CD4-positive, alpha-beta T cell treated with Interleukin-6 at 100 ng/mL for 8 hours (primary cell): ENCODE measurements at places on chromosomes 11 and 22.

DNA sequence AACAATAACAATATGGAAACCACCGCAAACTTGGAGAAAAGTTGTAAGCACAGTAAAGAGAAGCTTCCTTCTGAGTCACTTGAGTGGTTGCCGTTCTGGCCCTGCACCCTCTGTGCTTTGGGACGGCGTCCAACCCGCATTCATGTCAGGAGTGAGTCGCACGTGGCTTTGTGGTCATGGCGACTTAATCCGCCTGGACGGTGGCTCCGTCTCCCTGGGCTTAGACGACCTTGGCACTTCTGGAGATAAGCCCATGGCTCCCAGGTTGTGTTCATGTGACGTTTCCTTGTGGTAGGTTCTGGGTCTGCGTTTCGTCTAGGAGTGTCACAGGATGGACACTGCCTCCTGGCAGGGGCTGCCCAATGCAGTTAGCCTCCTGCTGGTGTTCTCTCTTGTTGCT is 40.5 kb downstream of the TPCN2 start:
- DNase-seq: no peak

DNA sequence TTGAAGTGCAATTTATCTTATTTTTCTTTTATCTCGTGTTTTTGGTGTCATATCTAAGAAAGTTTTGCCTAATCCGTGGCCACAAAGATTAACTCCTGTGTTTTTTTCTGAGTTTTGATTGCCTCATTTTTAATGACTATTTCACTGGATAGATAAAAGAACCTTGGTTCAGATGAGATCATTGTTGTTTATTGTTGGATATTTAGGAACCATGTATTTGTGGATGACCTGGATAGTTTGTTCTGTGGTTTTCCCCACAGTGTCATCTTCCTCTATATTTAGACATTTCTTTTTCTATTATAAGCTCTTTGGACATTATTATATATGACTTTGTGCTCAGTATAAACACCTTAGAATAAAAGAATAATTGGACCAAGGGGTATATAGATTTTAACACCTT is 37.2 kb downstream of the PPP6R3 start:
- DNase-seq: no peak

- DNase-seq: no peak
Measured at GRCh38 chr11:6427516-6427915, 8.6 kb upstream of the APBB1 start.

GRCh38 chr11:70139785-70140410 is 61.8 kb downstream of the ANO1 start:
- no peak for DNase-seq

DNA sequence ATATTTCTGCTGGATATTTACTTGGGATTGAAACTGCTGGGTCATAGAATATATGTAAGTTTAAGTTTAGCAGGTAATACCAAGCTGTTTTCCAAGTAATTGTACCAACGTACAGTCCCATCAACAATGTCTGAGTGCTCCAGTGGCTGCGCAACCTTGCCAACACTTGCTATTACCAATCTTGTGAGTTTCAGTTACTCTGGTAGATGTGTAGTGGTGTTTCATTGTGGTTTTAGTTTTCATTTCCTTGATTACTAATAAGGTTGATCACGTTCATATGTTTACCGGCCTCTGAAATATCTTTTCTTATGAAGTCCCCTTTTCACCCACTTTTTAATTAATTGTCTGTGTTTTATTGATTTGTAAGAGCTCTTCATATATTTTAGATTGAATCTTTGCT is 370.6 kb upstream of the CADM1 start:
- DNase-seq: no peak

DNA sequence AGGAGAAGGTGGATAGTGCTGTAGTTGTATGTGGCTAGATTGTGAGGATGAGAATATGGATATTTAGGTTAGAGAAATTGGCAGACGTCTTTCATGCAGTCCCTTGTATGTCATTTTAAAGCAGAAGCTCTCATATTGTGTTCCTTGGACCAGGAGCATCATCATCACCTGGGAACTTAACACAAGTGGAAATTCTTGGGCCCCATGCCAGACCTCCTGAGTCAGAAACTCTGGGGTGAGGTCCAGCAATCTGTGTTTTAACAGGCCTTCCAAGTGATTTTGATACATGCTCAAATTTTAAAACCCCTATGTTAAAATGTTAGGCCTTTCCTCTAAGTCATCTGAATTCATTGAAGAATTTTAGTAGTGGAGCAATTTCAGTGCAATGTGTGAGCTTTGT is 34.8 kb downstream of the JHY start:
- no peak for DNase-seq

DNA sequence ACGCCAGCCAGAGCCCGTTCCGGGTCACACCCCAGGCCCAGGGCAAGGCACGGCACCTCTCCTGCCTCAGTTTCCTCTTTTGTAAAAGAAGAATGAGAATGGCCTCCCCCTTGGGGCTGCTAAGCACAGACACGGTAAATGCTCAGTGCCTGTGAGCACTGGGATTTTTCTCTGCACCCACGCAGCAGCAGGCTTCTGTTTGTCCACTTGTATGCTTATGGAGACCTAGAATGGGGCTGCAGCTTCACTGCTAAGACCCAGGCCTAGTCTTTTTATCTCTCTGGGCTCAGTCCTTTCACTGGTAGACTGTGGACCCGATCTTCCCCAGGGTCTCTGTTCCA is 1327.9 kb downstream of the TBC1D22A start:
- no peak for DNase-seq

DNA sequence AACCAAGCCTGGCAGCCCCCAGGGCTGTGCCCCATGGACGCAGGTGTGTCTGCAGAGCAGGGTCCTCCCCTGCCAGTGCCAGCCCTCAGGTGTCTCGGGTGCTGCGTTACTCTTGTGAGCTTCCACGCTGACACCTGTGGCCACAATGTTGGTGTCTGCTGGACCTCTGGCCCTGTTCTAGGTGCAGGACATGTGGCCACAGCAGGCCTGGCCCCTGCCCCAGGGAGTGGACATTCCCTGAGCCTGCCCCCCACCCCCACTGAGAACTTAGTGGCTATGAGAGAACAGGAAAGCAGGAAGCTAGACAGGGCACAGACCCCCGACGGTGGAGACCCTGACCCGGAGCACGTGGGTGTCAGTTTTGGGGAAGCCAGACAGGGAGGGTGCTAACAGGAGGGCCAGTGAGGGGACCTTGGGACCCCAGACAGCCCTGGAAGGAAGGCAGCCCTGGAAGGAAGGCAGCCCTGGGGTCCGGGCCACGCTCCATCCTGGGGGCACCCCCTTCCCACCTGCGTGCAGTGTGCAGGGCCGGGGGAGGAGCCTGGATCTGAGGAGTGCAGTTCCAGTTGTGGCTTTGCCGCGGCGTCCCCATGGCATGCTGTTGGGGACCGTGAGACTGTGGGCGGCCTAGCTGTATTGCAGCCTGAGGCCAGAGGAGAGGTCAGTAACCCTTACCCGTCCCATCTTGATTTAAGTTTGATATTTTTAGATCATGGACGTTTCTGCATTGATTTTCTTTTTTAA is 43.9 kb upstream of the PPARA start:
- DNase-seq: no peak
